ENCODE measurements at places on chromosomes 16 and 17.

DNA sequence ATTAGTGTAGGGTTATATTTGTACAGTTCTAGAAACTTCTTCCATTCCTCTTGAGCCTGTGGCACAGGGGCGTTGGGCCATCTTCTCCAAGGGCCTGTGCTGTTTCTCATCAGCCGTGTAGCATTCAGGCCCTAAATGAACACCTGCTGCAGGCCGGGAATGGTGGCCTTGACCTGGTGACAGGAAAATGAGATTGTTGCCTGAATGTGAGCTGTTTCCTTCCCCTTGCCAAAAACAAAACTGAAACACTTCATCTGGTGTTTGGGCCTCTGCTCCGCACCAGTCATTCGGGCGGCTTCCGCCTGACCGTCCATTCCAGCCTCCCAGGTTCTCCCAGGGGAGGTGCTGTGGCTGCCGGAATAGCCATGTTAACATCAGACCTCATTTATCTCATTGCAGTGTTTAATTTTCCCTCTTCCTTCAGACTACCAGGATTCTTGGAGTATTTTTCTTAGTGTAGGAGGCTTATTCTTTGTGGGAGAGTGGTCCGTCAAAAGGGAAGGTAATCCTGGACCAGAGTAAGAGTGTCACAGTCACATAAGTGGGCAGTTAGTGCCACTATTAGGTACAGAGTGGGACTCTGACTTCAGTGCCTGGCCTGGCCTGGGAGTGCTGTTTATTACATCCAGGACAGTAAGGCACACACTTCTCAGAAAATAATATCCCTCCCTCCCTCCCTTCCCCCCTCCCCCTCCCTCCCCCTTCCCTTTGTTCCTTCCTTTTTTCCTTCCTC lies 61.9 kb downstream of the WWP2 start:
- no peak for DNase-seq

DNA sequence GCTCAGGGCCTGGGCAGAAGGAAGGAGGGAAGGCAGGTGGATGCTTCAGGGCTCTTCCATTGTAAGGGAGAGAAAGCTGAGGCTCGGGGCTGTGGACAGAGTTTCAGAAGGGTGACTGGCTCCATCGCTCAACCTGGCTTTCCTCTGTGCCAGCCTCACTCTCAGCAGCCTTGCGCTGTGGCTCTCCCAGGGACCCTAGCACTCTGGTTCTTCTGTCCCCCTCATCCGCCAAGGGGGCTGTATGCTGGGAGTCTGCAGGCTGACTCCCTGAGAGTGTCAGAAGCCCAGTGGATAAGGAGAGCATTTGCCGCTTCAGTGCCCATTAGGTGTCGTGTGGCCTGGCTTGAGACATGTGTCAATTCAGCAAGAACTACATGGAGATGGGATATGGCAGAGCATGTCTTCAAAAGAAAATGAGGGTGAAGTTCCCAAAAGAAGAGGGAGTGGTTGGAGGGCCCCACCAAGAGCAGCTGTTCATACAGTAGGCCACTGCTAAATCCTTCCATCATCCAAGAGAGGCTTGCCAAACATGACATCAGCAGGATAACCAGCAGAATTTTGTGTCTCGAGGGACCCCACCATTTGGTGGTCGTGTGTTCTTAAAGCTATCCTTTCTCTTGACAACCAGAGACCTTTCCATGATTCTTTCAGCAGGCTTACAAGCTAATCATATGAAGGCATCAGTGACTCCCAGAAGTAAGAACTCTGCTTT lies 148.2 kb downstream of the IRX5 start:
- no peak for DNase-seq

DNA sequence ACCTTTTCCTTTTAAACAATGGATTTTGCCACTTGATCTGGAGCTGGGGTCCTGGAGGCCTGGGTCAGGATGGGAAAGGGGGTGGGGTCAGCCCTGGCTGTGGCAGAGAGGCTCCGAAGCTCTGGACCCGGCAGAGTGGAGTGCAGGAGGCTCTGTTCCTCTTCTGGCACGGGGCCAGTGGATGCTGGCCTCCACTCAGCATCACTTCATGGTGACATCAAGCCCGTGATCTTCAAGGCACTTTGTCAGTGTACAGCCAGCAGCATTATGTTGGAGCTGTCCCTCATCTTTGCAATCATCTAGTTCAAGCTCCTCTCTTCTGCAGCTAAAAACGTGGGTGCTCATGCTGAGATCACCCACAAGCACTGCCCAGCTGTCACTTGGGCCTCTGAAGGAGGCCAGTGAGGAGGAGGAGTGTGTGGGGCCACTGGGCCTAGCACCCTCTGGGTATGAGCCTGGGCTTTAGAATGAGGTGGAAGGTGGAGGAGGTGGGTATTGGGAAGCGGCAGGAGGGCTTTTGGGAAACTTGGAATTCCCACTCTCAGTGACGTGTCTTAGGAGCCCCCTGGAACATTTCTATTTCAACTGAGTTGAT lies 45.9 kb upstream of the MGAT5B start:
- DNase-seq, result no peak

DNA sequence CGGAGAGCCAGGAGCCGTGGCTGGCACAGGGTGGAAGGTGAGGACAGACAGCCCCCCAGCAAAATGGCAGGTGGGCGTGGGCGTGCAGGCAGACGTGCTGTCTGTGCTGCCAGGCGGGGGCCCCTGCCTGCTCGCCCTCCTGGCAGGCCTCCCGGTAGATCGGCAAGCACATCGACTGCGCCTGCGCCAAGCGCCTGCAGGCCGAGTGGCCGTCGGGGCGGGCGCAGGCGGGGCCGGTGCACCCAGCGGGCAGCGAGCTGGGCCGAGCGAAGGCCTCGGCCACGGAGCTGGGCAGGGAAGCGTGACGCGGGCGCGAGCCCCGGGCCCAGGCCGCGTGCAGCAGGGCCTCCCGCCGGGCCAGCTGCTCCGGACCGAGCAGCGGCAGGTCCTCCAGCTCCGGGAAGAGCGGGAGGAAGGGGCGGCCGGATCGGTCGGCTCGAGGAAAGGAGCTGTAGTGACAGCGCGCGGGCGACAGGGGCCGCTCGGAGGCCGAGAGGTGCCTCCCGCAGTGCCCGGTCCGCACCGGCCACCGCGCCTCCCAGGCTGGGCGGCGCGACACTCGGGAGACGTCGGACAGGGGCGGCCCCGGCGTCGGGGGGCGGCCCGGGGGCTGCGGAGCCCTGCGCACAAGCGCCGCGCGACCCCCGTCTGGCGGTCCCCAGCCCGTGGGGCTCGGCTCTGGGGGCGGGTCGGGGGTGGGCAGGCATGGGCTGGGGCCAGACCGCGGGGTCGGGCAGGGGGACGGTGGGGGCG lies 16.9 kb downstream of the GRIN2C start:
- no peak for DNase-seq

DNA sequence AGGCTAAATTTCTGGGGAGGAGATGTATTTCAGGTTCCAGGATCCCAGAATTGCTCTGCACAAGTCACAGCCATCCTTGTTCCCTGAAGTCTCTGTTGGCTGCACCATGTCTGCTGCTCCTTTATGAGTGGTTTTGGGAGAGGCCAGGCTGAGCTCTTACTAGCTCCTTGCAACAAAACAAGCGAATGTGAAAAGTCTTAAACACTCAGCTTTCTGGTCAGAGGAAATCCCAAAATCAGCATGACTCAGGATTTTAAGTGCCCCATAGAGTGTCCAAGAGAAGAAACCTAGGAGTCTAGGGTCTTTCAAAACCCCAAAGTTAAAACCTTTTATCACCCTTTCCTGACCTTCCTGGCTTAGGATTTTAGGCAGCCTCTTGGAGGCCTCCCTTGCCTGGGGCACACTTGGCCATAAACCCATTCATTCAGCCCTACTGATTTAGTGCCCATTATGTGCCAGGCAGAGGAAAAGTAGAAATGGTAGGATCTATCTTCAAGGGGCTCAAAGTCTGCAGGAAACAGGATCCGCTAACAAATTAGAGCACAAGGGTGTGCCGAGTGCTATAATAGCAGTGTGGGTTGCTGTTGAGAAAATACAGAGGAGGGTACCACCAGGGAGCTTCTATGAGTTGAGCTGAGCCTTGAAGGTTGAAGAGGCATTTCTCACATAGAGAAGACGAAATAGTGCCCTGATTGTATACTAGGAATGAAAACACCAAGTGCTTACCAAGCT lies 36.9 kb downstream of the SOST start:
- no peak for DNase-seq

All from CD4-positive, alpha-beta T cell treated with Interleukin-2 at 100 ng/mL for 4 hours (primary cell).